SW480 (cell line): ENCODE measurements at places on chromosomes 1 and 21.
A peak's percentile ranks its signal among the peaks of the same experiment; 100 is the strongest.

DNA sequence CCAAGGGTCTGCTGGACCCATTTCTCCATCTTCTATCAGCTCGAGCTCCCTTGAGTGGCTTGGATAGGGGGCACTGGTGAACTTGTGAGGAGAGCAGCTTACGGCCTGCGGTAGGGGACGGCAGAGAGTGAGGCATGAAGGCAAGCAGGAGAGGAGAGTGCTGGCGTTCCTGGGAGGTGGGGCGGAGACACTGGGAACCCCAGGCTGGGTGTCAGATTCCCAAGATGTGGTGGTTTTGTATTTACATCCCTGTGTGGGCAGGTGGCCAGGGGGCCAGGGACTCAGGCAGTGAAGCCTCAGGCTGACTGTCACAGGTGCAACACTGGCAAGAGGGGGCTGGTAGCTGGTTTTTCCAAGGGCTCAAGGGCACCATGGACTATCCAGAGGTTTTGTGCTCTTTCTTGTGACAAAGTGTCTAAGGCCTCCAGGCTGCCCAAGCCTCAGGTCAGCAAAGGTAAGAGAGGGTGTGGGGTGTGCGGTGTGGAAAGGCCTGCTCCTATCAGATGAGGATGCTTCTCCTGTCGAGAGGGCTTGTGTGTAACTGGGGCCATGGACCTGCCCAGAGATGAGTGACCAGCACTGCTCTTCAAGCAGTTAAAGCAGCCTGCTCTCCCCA, 45.1 kb upstream of the ROR1 start:
- DNase-seq: no peak

DNA sequence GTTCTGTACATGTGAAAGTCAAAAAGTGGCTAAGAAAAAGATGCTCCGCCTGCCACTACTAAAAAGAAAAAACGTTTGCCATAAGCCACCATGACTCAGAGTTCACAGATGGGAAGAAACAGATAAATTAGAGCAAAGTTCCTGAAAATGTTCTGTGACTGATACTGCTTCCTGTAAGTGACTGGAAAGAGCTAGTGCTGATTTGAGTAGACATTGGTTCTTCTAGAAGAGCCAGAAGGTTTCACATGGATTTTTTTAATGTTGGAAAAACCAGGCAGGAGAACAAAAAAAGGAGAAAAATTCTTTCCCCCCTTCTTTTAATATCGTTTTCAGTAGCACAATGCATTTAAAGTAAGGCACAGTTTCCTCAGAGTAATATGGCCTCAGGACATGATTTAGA, 221.4 kb downstream of the HLX start:
- DNase-seq: no peak

- no peak for DNase-seq
Observed at GRCh38 chr1:150514913-150515327, 632 bp upstream of the FALEC start.

GRCh38 chr1:27787895-27788294, 14.9 kb downstream of the STX12 start:
- DNase-seq: no peak

- peak; percentile 59 for DNase-seq
Observed at GRCh38 chr1:178725466-178726086, 532 bp downstream of the RALGPS2 start.

DNA sequence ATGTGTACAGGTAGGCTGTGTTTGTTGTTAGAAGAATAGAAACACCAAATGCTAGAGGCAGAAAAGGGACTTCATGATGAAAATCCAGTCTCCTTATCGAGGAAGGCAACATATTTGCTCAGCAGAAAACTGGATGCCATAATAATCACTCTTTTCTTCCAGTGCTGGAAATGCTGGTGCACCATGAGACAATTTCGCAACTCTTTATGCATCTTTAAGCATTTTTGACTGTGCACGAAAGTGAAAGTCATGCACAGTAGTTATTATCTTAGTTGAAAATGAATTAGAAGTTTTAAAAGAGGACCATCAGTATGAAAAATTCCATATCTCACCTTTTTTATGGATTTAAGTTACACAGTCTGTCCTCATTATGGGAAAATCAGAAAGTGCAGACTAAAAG, 29.1 kb downstream of the SMYD2 start:
- no peak for DNase-seq

- DNase-seq: peak; percentile 97
Observed at GRCh38 chr1:212595787-212596714, 12.5 kb upstream of the ATF3 start.

DNA sequence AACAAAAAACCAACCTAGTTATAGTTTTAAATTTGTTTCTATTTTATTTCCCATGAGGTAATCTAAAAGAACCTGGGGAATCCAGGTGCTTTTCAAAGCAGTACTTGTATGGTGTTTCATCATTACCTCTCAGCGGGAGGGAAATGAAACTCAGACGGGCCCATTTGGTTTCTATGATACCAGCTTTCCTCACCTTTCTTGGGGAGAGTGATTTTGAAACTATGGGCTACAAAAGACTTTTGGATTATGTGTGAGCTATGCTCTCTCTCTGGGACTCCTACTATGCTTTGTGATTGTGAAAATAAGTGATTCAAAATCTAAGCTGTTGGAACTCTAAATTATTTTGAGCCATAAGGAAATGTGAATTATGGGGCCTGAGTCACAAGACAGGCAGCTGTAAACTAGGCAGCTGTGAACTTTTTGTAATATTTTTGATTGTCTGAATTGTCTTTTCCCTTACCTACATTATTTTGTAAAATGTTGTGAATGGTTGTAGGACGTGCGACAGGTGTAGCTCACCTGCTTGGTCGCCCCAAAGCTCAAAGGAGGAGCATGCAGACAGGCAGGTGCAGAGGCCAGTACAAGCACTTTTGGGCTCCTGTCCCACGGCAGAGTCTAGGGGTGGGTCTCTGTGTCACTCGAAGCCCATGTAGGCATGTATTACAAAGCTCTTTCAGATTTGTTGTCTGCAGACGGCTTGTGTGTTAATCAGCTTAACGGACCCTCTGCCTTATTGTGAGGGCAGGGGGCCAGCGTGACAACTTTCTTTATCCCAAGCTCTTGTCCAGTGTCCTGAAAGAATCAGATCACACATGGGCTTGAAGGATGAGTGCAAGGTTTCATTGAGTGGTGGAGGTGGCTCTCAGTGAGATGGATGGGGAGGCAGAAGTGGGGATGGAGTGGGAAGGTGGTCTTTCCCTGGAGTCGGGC, 64.8 kb upstream of the BACH1 start:
- no peak for DNase-seq

GRCh38 chr1:160373696-160374095, 6.8 kb downstream of the NHLH1 start:
- no peak for DNase-seq

DNA sequence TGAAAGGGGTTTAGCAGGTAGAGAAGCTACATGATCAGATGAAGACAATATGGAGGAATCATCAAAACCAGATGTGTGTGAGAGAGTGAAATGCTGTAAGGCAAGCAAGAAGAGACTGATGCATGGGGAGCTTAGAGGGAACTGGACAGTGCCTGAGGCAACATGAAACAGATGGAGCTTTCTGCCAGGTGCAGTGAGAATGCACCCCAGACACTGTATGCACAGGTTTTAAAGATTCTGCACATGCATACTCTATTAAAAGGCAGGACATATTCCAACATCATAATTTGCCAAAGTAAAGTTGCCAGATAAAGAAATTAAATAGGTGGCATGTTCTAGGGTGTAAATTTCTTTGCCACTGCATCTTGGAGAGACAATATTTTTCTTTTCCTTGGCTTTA, 200.1 kb downstream of the AMY1C start:
- DNase-seq: no peak

DNA sequence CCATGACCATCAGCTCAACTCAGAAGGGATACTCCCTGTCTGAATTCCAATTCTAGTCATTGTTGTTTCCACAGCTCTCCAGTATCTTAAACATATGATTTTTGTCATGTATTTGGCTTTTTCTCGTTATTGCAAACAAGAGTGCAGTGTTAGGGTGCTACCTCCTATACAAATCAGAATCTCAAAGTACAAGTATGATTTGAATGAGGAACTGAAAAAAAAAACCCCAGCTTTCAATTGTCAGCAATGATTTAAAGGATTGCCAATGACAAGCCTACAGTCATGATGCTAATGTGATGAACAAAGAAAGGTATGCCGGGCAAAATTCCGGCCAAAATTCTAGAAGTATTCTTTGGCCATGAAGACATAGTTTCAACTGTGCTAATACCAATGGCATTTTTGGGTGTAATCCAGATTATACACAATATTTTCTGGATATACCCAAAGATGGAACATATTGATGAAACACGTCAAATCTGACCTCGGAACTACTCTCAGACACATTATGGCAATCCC, 14.9 kb downstream of the TMEM35B start:
- no peak for DNase-seq

DNA sequence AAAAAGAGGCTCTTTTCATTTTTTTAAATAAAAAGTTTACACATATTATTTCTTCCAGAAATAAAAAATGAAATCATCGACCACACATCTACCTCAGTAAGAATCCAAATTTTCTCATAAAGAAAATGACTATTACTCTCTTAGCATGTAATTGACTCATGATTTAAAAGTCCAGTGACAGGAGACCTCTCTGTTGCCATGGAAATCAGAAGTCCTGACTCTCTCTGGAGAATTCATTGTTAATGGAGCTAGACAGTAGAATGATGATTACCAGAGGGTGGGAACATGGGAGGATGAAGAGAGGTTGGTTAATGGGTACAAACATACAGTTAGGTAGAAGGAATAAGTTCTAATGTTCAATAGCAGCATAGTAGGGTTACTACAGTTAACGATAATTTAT, 5.0 kb upstream of the CLCA4 start:
- no peak for DNase-seq

DNA sequence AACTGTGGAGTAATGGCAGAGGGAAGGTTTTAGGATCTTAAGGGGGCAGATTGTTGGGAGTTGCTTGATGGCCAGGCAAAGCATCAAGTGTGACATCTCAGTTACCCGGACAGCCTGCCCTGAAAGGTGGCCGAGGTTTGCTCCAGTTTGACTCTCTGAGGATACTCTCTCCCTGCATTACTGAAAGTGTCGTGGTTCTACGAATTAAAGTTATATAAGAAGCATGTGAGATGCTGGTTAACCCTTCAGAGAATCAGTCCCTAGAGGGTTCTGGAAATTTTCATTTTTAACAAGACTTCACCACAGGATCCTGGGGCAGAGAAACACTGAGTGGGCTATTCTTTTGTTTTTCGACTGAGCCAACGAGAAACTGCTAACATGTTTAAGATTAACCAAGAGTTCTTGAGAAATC, 689 bp upstream of the ZNF644 start:
- DNase-seq: no peak

DNA sequence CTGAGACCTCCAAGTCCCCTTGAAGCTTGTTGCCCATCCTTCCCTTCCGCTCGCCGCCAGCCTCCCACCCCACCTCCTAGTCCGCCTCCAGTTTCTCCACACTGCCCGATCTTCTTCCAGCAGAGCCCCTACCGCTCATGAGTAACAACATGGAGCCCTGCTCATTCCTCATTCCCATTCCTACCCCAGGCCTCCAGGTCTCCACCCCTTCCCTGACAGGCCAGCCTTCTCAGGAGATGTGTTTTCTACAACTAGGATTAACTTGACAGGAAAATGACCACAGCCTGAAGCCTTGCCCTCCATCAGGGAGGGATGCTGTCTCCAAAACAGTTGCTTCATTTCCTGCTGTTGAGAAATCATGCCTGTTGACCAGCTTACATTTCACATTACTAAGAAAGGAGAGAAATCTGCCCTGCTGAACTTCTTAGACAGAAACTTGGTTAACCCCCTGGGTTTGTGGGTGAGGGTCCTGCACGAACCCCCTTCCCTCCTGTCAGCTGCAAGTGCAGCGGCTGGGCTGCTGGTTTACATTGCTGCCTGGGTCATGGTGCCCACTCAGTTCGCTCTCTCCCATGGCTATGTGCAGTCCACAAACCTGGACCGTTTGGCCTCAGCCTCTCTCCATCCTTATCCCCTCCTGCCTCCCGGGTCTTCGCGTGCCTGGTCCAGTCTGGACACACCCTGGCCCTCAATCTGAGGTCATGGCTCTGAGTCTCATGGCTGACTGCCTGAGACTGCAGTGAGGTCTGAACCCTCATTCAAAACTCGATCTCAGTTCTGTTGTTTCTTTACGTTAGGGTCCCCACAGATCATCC, 16.1 kb upstream of the CHI3L1 start:
- no peak for DNase-seq

DNA sequence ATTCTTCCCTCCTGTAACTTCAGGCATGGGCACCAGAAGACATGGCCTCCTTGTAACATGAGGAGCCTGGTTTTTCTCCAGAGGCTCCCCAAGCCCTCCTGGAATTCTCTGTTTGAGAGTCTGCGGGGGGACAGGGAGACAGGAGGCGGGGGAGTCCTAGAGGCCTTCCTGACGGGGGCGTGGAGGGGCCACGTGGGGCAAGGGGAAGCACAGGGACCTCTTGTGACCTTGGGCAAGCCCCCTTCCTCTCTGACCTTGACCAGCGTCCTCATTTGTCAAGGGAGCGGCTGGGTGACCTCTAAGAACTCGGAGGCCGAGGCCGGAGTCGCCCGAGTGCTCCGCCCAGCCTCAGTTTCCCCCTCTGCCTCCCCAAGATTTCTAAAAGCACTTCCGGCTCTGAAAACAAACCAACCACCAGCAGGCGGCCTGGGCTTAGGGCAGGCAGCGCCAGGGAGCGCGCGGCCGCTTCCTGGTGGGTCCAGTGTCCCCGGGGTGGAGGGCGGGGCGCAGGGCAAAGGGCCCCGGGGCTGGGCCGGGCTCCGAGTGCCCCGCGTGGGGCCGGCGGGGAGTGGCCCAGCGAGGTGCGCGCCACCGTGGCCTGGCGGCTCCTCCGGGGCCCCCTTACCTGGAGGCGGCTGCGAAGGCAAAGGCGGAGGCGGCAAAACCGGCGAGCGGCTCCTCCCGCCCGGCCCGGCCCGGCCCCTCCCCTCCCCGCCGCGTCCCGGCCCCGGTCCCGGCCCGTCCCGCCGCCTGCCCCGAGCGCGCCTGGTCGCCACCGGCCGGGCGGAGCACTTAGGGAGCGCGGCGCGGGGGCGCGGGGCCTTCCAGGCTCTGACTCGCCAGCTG, at the start of gene TMCO4:
TMCO4 (minus strand) TSS at position 687 of the 846 bp plus-strand sequence. CDS start 19,158 bp downstream, outside the sequence.
- peak; percentile 62 for DNase-seq

GRCh38 chr1:25821112-25821476, 1.3 kb downstream of the MTFR1L start:
- no peak for DNase-seq

DNA sequence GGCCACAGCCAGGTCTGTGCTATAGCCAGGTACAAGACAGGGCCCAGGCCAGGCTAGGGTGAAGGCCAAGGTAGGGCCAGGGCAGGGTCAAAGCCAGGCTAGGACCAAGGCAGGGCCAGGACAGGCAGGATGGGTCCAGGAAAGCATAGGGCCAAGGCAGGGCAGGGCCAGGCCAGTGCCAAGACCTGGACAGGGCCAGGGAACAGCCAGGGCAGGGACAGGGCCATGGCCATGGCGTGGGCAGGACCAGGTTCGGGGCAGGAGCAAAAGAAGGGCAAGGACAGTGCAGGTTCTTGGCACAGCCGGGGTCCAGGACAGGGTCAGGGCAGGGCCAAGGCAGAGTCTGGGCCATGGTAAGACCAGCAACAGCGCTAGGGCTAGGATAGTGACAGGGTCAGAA, 153.4 kb downstream of the LIPI start:
- no peak for DNase-seq

DNA sequence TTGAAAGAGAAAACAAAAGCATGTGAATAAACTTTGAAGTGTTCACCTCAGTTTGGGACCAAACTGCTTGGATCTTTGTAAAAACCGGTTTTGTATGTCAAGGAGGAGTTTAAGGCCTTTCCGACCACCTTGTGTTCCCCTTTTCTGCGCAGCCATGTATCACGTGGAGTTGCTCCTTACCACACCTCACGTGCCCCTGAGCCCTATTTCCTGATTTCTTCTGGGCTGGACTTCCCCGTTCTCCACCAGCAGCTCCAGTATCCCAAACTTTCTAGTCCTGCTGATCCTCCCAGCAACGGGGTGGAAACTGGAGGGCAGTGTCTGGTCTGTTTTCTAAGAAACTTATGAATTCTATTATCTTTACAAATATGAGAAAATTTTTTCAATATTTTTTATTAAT, 1.6 kb upstream of the SH3D21 start:
- DNase-seq: no peak
